OCI-M1 (cell line): ENCODE measurements at places on chromosomes 12 and 14.

DNA sequence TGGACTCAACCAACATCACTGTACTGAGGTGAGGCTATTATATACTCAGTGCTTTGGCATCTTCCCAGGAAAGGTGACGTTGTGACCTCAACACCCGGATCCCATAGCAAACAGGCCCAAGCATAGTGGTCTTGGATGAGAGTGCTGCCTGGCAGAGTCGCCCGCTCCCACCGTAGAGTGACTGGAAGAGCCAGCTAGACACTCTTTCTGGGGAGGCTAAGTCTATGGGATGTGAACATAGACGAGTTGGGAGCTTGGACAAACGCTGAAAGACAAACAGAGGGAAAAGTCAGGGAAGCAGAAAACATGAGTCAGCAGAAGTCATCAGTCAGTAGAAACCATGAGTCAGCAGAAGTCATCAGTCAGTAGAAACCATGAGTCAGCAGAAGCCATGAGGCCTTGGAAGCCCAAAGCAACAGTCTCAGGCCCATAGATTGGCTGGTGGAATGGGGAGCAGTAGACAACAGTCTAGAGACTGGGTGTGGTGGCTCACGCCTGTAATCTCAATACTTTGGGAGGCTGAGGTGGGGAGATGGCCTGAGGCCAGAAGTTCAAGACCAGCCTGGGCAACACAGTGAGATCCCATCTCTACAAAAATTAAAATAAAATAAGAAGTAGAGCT, 66.4 kb upstream of the MAP1LC3B2 start:
- peak; percentile 79 for DNase-seq

DNA sequence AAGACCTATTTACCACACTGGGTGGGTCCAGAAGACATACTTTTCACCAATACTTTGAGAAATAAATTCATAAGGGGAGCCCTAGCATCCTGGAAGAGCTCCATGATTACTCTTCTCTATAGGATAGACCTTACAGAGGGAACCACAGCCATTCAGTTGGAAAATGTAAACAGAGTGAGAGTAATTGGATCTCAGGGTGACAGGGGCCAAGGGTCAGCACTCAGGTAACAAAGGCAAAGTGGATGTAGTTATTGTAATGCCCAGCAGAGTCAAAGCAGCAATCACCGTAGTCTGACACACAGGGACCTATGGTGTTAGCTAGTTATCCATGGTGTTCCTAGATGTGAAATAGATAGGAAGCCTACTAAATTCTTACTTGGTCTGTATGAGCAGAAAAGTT, 10.8 kb upstream of the GTF2A1 start:
- no peak for DNase-seq

GRCh38 chr12:116955382-116956021, 44.8 kb downstream of the FBXW8 start:
- DNase-seq: peak; percentile 53

GRCh38 chr12:102371165-102371564, 109.2 kb downstream of the IGF1 start:
- no peak for DNase-seq

DNA sequence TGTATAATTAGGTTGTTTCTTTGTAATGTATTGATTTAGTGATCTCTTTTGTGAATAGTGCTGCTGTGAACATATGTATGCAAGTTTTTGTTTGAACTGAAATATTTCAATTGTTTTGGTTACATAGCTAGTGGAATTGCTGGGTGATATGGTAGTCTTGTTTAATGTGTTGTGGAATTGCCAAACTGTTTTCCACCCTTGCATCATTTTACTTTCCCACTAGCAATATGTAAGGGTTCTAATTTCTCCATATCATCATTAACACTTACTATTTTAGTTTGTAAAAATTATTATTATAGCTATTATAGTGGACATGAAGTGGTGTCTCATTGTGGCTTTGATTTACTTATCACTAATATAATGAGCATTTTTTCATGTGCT, 5.9 kb downstream of the G2E3 start:
- peak; percentile 8 for DNase-seq

DNA sequence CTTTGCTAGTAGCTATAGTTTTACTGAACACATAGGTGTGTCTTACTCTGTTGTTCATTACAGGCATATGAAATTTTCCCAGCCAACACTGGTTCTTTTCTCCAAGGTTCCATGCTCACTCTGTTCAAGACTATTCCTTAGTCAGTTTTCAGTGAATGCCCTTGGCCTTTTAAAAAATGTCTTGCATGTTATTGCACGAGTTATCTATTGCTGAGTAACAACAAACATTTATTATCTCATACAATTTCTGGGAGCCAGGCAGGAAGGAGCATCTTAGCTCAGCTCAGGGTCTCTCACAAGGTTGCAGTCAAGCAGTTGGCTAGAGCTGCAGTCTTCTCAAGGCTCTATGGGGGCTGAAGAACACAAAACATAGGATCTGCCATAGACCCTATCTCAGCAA, 223.5 kb downstream of the BTG1 start:
- DNase-seq: no peak

- DNase-seq: no peak
Observed at GRCh38 chr14:68922886-68923285, 56.2 kb downstream of the ACTN1 start.

DNA sequence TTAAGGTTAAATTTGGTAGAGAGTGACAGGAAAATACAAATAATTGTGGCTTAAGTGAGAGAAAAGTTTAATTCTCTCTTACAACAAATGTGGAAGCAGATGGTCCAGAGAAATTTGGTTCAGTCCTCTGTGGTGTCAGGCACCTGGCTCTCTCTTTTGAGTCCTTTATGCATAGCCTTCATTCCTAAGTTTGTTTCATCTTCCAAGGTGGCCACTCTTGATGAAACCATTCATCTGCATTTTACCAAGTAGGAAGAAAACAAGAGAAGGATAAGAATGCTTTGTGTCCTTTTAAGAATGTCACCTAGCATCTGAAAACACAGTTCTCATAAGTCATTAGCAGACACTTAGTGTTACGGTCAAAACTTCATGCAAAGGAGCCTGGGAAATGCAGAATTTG, 442.5 kb downstream of the CCER1 start:
- no peak for DNase-seq

GRCh38 chr12:95733141-95733825, 57.3 kb downstream of the NTN4 start:
- no peak for DNase-seq

DNA sequence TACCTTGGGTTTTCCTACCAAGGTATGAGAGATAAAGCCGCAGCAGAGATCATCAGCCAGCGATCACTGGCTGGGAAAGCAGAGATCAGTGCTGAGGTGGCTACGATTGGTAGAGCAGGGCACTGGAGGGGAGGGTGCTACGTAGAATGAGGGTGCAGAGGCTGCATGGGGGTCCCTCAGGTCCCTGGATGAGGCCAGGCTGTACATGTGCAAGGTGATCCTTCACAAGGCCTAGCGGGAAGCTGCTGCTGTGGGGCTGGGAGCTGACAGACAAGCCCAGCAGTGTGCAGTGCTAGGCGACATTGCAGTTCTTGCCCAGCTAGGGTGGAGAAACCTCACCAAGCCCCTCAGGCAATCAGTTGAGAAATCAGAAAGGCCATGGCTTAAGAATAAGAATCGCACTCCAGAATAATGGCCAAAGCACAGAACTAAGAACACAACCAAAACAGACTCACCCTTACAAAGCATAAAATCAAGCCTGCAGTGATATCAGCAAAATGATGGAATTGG, 37.2 kb upstream of the GPR132 start:
- no peak for DNase-seq

DNA sequence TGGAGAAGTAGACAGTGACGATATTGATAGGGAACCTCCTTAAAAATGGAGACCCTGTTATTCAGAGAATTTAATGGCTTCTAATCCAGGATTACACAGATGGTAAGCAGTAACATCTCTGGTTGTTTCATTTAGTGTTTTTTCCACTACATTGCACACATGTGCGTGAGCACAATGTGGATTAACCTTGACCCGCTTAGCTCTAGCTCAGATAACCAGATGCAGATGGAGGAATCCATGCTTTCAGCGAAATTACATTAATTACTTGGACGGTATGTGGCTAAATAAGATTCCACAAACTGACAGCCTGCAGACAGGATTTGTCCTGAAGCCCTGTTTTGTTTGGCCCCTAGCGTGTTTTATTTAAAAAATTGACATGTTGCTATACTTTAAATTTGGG, 378.4 kb downstream of the CCDC91 start:
- no peak for DNase-seq

DNA sequence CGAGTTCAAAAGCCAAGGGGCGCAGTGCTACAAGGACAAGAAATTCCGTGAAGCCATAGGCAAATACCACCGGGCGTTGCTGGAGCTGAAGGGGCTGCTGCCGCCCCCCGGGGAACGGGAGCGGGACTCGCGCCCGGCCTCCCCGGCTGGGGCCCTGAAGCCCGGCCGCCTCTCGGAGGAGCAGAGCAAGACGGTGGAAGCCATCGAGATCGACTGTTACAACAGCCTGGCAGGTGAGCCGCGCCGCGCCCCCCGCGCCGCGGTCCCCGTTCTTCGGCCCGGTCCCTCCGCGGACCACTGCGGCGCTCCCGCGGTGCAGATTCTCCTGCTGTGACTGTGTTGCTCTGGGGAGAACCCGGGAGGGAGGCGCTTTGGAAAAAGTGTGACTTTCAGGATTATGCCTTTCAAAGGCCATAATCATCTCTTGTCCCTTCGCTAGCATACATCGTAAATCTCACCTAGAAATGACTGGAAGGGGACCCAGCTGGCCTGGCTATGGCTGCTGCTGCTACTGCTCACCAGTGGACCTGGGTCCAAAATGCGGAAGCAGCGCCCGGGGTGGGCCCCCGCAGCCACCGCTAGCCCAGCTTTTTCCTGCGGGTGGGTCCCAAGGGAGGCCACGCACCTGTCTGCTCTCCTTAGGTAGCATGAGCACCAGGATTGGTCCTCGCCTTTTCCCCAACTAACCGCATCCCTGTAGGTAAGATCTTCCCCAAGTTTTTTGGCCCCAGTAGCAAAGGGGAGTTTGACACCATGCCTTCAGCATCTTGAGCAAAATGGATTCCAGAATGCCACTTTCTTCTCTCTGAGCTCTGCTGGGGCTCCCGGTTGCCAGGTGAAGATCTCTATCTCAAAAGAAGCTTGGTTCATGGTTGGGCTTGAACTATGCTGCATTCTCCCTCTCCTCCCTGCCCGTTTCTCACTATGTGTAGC, 853 bp downstream of the TTC9 start:
- DNase-seq: no peak

DNA sequence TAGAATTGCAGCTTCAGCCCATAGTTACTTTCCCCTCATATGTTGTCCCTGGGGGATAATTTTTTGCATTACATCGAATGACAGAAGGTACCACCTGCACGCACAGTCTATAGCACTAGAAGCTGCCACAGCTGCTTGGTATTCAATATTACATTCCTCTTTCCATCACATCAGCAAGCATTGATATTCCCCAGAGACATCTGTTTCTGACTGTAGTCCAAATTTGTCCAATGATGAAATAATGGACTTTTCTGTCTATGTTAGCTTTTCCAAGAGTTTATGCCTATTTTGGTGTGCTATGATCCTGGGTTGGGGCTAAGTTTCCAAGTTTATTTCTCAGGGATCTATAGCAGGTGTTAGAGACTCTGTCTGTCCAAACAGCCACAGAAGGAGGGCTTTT, 335.4 kb downstream of the LRIG3 start:
- no peak for DNase-seq

- DNase-seq: peak; percentile 22
Observed at GRCh38 chr12:123115409-123116121, 35.3 kb downstream of the PITPNM2 start.

GRCh38 chr14:70780396-70781075, 28.8 kb downstream of the MAP3K9 start:
- peak; percentile 7 for DNase-seq

GRCh38 chr14:51592836-51593235, 58.9 kb upstream of the FRMD6 start:
- no peak for DNase-seq

- DNase-seq: no peak
Observed at GRCh38 chr14:26761532-26761931, 163.7 kb upstream of the NOVA1 start.

DNA sequence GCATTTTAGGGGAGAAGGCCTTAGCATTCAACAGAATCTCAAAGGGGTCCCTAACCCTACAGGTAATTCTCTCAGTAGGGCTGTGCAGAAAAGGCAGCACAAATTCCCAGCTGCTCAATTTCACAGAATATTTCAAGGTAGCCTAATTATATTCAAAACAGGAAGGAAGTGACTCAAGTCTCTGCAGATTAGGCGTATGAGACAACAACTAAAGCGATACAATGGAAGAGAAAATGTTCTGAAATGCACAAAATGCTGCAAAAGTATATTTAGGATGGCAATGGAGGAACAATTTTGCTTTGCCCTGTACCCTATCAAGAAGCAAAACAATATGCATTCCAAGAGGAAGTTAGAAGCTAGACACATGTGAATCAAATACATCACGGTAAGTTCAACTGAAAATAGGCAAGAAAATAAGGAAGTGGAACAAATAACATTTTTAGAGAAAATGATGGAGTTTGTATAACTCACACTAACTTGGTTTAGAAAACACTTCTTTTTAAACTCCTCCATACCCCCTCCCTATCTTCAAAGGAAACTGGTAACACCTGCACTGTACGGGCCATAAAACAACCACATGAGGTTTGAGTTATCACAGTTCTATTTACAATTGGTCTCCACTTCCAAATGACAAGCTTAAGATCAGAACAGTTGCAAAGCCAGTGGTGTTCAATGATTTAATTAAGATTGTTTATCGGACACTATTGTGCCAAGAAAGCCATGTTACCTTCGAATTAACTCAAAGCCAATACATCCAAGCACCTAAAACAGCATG, 1.6 kb downstream of the GIT2 start:
- DNase-seq: peak; percentile 49

DNA sequence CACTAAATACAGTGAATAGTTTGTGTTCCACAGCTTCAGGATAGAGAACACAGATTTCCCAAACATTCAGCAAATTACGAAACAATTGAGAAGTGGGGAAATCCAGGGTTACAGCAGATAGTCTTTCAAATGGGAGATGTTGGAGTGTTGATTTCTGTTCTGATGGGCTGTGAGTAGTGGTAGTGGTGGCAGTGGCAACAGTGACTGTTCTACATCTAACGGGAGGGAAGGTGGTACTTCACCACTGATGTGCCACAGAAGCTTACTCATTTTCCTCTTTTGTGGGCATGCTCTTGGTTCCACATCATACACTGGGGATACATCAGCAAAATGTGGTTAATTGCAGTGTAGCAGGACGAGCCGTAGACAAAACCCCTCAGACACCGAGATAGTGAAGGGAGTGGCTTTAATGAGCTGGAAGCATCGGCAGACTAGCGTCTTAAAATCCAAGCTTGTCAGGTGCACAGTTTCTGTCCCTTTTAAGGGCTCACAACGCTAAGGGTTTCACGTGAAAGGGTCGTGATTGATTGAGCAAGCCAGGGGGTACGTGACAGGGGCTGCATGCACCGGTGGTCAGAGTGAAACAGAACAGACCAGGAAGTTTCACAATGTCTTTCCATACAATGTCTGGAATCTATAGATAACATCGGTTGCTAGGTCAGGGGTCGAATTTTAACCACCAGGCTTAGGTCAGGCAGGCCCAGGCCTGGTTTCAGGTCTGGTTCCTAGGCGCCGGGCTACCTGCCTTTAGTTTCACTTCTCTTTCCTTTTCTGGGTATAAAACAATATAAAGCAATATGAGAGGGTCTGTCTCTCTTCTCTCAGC, 330.6 kb upstream of the FBXO33 start:
- peak; percentile 59 for DNase-seq
